ENCODE measurements at places on chromosomes 7 and 10.

- no peak for DNase-seq
Observed at GRCh38 chr7:156032973-156033372, 220.7 kb upstream of the SHH start.

DNA sequence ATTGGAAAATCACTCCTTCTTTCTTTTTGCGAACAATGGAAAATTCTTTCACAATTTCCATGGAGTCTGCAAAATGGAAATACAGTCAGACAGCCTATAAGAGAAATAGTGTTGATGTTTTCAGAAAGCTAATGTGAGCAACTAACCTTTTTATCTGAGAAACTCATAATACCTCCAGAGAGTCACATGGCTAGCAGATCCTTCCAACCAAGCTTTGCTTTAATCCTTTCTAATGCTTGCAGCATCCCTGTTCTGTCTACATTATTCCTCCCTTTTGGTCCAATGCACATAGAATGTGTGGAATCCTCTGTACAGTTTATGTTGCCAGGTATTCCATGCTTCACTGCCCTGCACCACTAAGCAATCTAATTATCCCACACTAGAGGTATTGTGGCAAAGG is 717.5 kb upstream of the LRRN3 start:
- DNase-seq, result no peak

- DNase-seq, result no peak
Observed at GRCh38 chr7:93601363-93601762, 26.8 kb upstream of the CALCR start.

GRCh38 chr10:43970018-43970698 is 321.5 kb upstream of the ZNF32 start:
- DNase-seq, result no peak

- no peak for DNase-seq
Observed at GRCh38 chr10:15775513-15775912, 55.8 kb upstream of the ITGA8 start.

DNA sequence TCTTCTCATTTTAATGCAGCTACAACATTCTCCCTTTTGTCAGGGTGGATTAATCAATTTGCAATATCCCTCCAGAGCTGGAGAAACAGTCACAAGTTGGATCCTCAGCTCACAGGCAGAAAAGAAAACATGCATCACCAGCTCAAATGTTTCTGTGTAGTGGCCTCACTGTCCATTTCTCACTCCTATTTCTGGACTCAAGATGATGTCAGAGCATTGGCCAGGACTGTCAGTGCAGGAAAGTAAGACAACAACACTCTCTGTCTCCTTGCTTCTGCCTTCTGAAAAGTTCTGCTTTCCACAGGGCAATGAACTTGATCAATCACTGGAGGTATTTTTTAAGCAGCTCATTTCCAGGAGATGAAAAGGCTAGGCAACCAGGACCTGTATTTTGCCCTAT is 8.2 kb upstream of the SVIL start:
- no peak for DNase-seq

DNA sequence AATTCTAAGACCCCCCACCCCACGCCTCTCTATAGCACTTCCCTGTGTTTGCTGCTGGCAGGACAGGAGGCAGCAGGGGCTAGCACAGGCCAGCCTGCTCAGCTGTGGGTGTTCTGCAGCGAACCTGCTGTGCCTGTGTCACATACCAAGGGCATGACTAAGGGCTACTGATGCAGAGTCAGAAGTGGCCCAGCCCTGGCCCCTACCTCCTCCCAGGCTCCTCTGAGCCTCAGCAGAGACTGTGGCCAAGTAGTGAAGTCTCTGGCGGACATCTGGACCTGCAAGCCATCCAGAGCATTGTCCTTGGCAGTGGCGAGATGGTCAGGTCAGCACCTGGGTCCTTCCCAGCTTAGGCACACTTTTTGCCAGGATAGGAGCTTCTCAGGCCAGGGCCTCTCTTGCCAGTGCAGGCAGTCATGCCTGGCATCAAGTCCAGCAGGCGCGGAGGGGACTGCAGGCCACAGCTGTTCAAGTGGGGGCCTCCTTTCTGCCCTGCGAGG is 116.3 kb upstream of the RET start:
- DNase-seq, result no peak

DNA sequence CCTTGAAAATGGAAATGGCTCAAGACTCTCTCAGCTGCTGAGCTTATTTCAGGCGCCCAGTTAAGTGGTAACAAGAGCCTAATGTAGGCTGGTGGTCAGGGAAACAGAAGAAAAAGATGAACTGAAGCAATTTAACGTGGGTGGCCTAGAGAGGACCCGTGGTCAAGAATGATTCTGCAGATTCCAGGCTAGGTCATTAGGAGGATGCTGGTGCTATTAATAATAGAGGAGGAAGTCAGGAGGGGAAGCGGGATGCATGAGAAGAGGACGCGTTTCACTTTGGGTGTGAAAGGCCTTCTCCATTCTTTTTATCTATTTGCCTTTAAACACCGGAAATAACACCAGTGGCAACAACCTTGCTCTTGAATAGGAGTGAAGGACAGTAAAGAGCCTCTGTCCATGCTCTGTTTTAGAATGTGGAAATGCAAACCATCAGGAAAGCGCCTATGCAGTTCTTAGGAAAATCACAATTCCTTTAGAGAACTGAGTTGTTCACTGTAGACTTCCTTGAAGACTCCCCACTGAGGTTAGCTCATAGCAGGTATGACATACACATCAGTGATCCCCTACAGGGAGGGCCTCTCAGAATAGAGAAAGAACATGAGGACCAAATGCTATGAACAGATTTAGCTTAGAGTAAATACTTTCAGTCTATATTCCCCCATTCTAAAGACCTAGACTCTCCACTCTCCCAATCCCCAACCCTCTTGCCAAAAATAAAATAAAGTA is 8.6 kb downstream of the LIPA start:
- DNase-seq, result no peak

DNA sequence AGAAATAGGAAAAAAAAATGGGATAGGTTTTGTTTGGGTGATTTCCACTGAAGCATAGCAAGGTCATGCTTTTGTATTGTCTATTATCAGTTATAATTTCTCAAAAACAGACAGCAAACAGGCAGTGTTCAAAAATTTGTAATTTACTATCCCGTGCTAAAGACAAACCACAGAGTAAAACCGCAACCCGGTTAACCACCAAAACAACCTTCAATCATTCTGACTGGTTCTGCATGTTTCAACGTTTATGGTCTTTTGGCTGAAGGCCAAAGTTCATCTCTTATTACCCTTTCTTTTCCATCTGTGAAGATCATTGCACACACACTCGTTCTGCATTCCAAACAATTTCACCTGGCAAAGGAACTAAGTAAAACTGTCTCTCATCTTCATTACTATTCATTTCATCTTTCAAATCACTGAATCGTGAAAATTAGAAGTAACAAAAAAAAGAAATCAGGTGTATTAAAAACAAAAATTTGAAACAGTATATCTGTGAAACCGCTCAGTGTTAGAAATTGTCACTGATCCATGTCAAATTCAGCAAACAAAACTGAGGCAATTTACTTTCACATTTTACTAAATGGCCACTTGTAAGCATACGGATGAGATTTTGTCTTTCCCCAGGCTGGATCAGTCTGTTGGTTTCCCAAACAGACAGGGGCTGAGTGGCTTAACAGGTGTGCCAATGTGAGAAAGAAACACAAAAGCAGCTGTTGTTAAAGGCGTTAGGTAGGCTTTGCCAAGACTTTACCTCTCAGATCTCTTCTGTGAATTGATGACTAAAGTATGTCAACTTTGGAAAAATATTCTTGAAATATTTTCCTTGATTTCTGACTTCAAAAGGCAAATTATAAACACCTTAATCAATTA is 539.6 kb downstream of the CNTNAP2 start:
- no peak for DNase-seq

GRCh38 chr7:146201945-146202344 is 85.3 kb downstream of the CNTNAP2 start:
- DNase-seq, result no peak

GRCh38 chr10:79608505-79609375 is 2.0 kb upstream of the SFTPA1 start:
- DNase-seq, result no peak

- no peak for DNase-seq
Observed at GRCh38 chr10:5652746-5653145, 13.6 kb downstream of the ASB13 start.

DNA sequence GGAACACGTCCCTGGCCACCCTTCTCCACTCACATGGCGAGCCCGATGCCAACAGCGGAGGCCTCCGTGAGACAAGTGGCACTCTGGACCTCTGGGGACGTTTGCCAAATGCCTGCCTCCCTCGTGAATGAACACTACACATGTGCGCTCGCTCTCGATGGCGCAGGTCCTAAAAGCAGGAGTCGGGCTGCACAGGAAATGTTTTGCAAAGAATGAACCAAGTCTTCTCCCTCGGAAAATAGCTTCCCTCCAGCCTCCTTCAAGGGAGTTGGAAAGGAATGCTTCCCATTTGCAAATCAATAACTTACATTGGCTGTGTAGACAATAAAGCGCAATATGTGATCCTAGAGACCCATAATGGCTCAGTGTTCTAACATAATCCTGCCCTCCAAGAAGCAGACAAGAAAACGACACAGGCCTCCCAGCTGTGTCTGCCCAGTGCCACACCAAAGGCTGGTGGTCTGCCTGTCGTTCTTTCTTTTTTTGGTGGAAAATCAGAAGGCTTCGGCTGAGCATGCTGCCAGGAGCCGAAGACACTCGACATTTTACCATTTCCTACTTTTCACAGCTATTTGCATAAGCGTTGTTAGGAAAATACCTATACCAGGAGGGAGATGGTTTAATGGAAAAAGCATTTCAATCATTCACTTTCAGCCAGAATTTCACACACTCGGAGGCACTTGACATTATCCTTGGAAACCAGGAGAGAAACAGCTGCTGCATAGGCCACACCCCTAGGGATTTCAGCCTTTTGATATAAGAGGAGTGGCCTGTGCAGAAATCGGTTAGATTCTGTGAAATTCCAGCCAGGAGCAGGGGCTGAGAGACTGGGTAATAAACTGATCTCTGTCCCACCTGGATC is 38.4 kb downstream of the ATXN7L1 start:
- DNase-seq, result peak; percentile 69

- no peak for DNase-seq
Observed at GRCh38 chr10:114611617-114612016, 46.5 kb downstream of the ABLIM1 start.

DNA sequence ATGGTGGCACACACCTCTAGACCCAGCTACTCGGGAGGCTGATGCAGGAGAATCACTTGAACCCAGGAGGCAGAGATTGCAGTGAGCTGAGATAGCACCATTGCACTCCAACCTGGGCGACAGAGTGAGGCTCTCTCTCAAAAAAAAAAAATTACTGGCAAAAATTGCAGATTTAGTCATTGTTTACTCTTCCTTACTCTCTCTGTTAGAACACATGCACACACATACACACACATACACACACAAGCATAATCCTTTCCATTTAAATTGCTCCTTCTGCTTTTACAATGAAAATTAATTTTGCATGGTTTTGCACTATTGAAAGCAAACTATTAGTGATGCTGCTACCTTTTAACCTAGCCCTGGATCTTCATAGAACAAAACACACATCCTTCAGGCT is 15.4 kb upstream of the UCN3 start:
- DNase-seq, result no peak

DNA sequence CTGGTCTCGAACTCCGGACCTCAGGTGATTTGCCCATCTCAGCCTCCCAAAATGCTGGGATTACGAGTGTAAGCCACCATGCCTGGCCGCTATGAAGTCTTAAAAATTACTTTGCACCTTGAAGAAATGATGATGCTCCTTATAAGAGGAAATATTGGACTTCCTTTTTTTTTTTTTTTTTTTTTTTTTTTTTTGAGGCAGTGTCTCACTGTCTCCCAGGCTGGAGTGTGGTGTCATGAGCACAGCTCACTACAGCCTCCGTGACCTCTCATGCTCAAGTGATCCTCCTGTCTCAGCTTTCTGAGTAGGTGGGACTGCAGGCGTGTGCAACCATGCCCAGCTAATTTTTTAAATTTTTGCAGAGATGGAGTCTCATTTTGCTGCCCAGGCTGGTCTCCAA is 65.3 kb downstream of the KMT2E start:
- DNase-seq, result no peak

- DNase-seq, result no peak
Observed at GRCh38 chr10:120318862-120319261, 138.2 kb upstream of the PLPP4 start.

DNA sequence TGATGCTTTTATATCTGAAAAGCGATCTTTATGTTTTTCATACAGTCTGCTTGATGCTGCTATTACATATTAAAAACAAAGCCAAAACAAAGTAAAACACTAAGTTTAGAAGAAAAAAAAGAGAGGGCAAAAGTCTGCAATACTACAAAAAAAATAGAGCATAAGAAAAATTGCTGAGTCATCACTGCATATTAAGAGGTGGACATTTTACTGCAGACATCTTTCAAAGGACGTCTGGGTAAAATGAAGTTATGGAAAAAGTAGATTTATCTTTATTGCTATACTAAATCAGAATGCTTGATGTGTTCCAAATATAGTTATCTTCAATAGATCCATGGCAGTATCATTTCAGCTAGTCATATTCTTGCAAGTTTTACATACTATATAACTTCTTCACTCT is 172.0 kb downstream of the MAGI2 start:
- no peak for DNase-seq

- no peak for DNase-seq
Observed at GRCh38 chr10:78505657-78506056, 472.0 kb downstream of the RPS24 start.

DNA sequence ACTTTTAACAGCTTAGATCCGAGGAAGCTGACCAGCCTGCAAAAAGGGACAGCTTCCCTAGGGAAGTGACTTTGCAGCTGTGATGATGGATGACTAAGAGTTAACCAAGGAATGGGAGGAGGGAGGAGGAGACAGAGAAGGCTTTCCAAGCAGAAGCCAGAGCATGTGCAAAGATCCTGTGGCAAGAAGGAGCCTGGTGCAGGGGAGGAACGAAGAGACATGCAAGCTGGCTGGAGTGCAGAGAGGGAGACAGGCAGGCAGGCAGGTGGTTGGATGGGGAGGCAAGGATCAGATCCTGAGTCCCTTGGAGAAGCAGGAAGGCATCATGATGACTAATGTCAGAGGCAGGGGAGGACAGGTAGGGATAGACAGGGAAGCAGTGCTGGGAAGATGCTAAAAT is 148.8 kb downstream of the PFKFB3 start:
- no peak for DNase-seq

- no peak for DNase-seq
Observed at GRCh38 chr10:58641095-58641531, 128.4 kb downstream of the BICC1 start.

DNA sequence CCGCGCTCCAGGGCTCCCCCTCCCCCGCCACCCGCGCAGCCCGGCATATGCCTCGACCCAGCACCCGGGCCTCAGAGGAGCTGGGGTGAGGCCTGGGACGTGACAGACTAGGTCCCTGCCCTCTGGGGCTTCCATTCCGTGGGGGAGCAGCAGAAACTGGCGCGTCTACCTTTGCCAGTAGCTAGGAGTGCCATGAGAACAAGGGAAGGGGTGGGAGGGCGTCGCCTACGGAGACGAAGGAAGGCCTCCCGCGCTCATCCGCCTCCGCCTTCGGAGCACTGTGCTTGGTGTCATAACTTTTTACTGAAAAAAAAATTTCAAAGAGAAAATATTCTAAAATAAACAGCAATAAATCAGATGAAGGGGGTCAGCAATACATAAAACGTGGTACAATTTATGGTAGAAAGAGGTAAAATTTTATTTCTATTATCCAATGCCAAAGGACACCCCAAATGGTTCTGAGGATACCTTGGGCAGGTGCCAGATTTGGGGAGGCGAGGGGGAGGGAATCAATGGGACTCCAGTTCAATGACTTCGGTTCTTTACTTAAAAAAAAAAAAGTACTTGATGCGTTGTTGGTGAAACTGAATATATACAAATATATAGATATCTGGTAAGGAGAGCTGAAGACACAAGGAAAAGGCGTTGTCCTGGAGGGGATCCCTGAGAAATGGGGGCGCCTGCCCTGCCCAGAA is 35.1 kb upstream of the GRID1 start:
- DNase-seq, result no peak
